Activated B cell treated with CpG ODN at 0.5 μM for 24 hours (primary cell): ENCODE measurements at places on chromosomes 12 and 14.

DNA sequence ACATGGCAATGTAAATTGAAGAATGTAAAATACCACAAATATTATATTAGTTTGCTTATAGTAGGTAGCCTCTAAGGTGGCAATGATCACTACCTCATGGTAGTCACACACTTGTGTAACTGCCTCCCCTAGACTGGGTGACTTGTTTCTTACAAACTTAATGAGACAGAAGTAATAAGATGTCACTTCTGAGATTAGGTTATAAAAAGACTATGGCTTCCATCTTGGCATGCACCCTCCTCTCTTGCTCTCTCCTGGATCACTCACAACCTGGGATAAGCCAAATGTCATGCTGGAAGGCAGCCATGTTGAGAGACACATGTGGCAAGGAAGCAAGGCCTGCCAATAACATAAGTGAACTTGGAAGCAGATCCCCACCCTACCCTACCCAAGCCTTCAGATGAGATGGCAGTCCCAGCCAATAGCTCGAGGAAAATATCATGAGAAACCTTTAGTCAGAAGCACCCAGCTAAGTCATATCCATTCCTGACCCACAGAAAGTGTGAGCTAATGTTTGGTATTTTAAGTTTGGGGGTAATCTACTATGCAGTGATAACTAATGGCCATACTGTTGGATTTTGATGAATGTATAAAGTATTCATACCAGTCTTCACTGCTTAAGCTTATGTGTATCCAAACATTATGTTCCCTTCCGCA, 43.3 kb downstream of the PPP1R12A start:
- H3K27me3 ChIP-seq, result no peaks in the 10 kb centered on the region
- no peak for DNase-seq
- peaks cover 69% of the 10 kb centered on the region for H3K4me1 ChIP-seq
- no peak overlapping the region for H3K4me3 ChIP-seq

GRCh38 chr12:122394626-122395194, 27.8 kb downstream of the CLIP1 start:
- no peak for DNase-seq
- H3K36me3 ChIP-seq, result peaks cover 6% of the 10 kb centered on the region
- H3K27ac ChIP-seq, result no peak overlapping the region
- peaks cover 16% of the 10 kb centered on the region for H3K4me1 ChIP-seq
- no peak overlapping the region for H3K4me3 ChIP-seq
- H3K27me3 ChIP-seq, result no peaks in the 10 kb centered on the region

GRCh38 chr12:111767362-111768158, 827 bp downstream of the ALDH2 start:
- no peak for DNase-seq
- H3K27me3 ChIP-seq, result no peaks in the 10 kb centered on the region
- H3K36me3 ChIP-seq, result no peaks in the 10 kb centered on the region

DNA sequence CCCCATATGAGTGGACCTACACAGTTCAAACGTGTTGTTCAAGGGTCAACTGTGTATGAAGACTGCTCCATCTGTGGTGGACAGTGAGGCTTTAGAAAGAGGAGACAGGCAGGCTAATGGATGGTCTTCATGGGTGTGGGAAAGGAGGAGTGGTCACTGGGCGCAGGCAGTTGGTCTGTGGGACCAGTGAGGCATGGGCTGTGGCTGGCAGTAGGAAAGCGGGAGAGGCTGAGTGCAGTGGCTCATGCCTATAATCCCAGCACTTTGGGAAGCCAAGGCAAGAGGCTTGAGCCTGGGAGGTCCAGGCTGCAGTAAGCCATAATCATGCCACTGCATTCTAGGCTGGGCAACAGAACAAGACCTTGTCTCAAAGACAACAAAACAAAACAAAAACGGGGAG, 2.0 kb upstream of the NR4A1 start:
- H3K4me3 ChIP-seq, result peak overlapping the region; percentile 92
- DNase-seq, result no peak
- no peaks in the 10 kb centered on the region for H3K27me3 ChIP-seq
- peaks cover 60% of the 10 kb centered on the region for H3K4me1 ChIP-seq
- peak overlapping the region; percentile 95 for H3K27ac ChIP-seq

GRCh38 chr14:92040431-92041051, 682 bp upstream of the TRIP11 start:
- no peak for DNase-seq
- H3K27ac ChIP-seq, result peak overlapping the region; percentile 95
- peaks cover 40% of the 10 kb centered on the region for H3K4me1 ChIP-seq
- H3K36me3 ChIP-seq, result peaks cover 24% of the 10 kb centered on the region

- H3K4me1 ChIP-seq, result no peaks in the 10 kb centered on the region
- no peaks in the 10 kb centered on the region for H3K36me3 ChIP-seq
- no peak overlapping the region for H3K27ac ChIP-seq
- no peak overlapping the region for H3K4me3 ChIP-seq
Observed at GRCh38 chr14:32413967-32414640, 85.0 kb downstream of the AKAP6 start.

- no peaks in the 10 kb centered on the region for H3K4me1 ChIP-seq
- H3K27me3 ChIP-seq, result no peaks in the 10 kb centered on the region
- peaks cover 90% of the 10 kb centered on the region for H3K36me3 ChIP-seq
Observed at GRCh38 chr12:133010657-133011297, 24.6 kb downstream of the ZNF26 start.

- no peak overlapping the region for H3K4me3 ChIP-seq
- H3K27me3 ChIP-seq, result no peaks in the 10 kb centered on the region
- H3K4me1 ChIP-seq, result no peaks in the 10 kb centered on the region
- no peak for DNase-seq
Observed at GRCh38 chr12:129641926-129642325, 261.9 kb downstream of the TMEM132D start.

- no peak for DNase-seq
- no peaks in the 10 kb centered on the region for H3K27me3 ChIP-seq
- H3K27ac ChIP-seq, result no peak overlapping the region
- no peaks in the 10 kb centered on the region for H3K4me1 ChIP-seq
- H3K36me3 ChIP-seq, result no peaks in the 10 kb centered on the region
Observed at GRCh38 chr12:81209012-81209411, 131.1 kb downstream of the ACSS3 start.

- DNase-seq, result no peak
- H3K4me1 ChIP-seq, result peaks cover 23% of the 10 kb centered on the region
- H3K27me3 ChIP-seq, result peaks cover 25% of the 10 kb centered on the region
- H3K27ac ChIP-seq, result no peak overlapping the region
- H3K36me3 ChIP-seq, result peaks cover 6% of the 10 kb centered on the region
Observed at GRCh38 chr12:104768033-104768432, 190.1 kb downstream of the SLC41A2 start.

- no peak for DNase-seq
- H3K4me3 ChIP-seq, result no peak overlapping the region
- no peaks in the 10 kb centered on the region for H3K36me3 ChIP-seq
- peaks cover 12% of the 10 kb centered on the region for H3K27me3 ChIP-seq
Observed at GRCh38 chr14:89013098-89013504, 188.7 kb downstream of the TTC8 start.

DNA sequence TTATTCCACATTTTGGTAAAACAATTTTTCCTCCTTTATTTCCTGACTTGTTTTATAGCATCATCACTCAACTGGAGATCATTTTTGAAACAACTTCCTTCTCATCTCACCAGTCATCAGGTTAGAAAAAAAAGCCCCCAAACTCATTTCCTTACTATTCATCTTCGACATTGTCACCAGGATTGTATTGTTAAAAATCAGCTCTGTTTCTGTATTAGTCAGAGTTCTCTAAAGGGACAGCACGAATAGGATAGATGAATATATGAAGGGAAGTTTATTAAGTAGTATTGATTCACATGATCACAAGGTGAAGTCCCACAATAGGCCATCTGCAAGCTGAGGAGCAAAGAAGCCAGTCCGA, 392.6 kb downstream of the FUT8 start:
- no peak for DNase-seq
- no peak overlapping the region for H3K27ac ChIP-seq
- H3K4me1 ChIP-seq, result no peaks in the 10 kb centered on the region
- H3K36me3 ChIP-seq, result no peaks in the 10 kb centered on the region
- no peak overlapping the region for H3K4me3 ChIP-seq

DNA sequence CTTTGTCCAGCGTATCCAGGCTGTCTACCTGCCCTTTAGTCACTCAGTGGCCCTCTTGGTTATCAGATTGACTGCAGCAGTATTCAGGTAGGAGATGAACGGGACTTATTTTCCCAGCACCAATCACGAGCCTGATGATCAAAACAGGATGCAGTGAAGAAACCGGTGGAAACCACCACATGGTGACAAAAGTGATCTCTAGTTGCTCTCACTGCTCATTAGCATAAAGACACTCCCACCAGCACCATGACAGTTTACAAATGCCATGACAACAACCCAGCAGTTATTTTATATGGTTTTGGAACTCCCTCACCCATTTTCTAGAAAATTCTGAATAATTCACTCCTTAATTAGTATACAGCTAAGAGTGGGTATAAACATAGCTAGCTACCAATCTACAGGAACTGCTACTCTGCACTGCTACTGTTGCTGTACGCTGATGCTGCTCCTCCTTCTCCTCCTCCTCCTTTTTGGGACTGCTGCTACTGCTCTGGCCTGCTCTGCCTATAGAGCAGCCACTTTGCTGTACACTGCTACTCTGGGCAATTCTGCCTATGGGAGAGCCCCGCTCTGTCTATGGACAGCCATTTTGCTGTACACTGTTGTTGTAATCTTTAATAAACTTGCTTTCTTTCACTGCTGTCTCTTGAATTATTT, 142.5 kb upstream of the SSTR1 start:
- H3K4me1 ChIP-seq, result no peaks in the 10 kb centered on the region
- no peaks in the 10 kb centered on the region for H3K27me3 ChIP-seq
- no peak overlapping the region for H3K4me3 ChIP-seq

DNA sequence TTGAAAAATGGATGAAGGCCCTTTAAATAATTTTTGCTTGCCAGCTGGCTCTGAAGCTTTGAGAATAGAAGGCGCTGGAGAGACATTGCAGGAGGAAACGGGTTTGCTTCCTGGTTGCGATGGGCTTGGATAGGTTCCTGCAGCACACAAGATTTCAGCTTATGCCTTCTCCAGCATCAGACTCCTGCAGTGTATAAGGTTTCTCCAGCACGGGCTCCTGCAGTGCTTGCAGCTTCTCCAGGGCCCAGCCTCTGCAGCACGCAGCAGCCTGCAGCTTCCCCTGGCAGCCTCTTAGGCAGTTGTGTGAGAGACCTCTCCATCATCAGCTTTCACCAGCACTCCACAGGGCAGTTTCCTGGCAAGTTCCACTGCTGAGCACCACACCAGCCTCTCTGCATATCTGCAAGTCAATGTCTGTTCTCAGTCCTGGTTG, 78.7 kb upstream of the ZDHHC17 start:
- H3K4me3 ChIP-seq, result no peak overlapping the region
- no peak for DNase-seq
- H3K4me1 ChIP-seq, result no peaks in the 10 kb centered on the region
- H3K27ac ChIP-seq, result no peak overlapping the region

DNA sequence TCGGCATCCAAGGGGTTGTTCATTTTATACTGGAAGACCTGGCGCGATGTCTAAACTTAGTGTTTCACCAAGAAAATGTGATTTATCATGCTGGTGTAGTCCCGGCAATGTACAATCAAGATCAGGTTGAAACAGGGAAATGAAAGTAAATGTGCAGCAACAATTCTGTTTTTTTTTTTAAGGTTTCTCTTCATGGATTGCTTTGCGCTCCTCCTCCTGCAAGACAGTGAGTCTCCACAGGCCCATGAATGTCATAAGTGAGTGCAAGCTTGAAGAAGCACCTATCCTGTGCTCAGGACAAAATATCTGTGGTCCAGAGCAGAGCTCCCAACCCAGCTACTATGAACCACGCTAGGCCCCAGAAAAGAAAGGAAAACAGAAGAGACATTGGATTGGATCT, 143.4 kb downstream of the KCNK10 start:
- no peak for DNase-seq
- H3K27me3 ChIP-seq, result no peaks in the 10 kb centered on the region
- H3K27ac ChIP-seq, result no peak overlapping the region
- H3K4me1 ChIP-seq, result peaks cover 24% of the 10 kb centered on the region

DNA sequence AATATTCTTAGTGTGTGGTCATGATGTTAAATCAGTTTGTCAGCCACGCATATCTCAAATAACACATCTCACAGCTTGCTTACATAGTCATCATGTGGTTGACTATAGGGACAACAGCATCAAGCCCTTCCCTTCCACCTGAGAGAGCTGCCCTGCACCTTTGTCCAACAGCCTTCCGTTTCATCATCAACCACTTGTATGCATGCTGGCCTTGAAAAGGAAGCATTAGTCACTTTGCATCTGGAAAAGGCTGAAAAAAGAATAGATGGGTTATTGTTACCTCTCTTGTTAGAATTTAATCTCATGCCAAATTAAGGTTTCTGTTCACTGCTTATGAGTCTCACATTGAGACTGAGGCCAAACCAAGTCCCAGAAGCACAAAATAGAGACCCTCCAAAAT, 1586.5 kb upstream of the SEL1L start:
- no peaks in the 10 kb centered on the region for H3K27me3 ChIP-seq
- no peaks in the 10 kb centered on the region for H3K36me3 ChIP-seq
- no peak for DNase-seq
- H3K27ac ChIP-seq, result no peak overlapping the region
- H3K4me3 ChIP-seq, result no peak overlapping the region

GRCh38 chr14:24392325-24393091, 6.3 kb upstream of the NYNRIN start:
- no peak overlapping the region for H3K27ac ChIP-seq
- DNase-seq, result no peak
- peaks cover 23% of the 10 kb centered on the region for H3K27me3 ChIP-seq

GRCh38 chr12:104796475-104796862, 161.6 kb downstream of the SLC41A2 start:
- no peaks in the 10 kb centered on the region for H3K4me1 ChIP-seq
- H3K27ac ChIP-seq, result no peak overlapping the region
- peaks cover 2% of the 10 kb centered on the region for H3K27me3 ChIP-seq
- no peaks in the 10 kb centered on the region for H3K36me3 ChIP-seq
- no peak for DNase-seq

DNA sequence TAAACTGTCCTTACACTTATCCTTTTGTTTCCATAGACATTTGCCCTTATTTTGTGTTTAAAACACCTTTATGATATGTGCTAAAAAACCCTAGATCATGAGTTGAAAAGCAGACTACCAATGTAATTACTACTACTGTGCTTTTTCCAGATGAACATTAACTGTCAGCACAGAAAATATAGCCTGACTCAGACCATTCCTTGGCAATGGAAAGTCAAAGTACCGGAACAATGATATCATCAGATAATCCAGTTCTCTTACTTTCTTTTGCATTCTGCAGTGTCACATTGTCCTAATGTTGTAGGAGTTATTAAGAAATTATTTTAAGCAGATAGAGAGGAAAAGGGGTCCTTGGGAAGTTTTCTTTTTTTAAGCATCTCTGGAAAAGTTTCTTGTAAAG, 1189.0 kb upstream of the FLRT2 start:
- H3K27ac ChIP-seq, result no peak overlapping the region
- no peaks in the 10 kb centered on the region for H3K27me3 ChIP-seq
- no peaks in the 10 kb centered on the region for H3K4me1 ChIP-seq

- peaks cover 3% of the 10 kb centered on the region for H3K4me1 ChIP-seq
- DNase-seq, result no peak
- no peak overlapping the region for H3K4me3 ChIP-seq
- peaks cover 29% of the 10 kb centered on the region for H3K27me3 ChIP-seq
- no peaks in the 10 kb centered on the region for H3K36me3 ChIP-seq
Observed at GRCh38 chr12:54716261-54716660, 68.1 kb upstream of the DCD start.
